ENCODE measurements at places on chromosomes 13 and 19.

DNA sequence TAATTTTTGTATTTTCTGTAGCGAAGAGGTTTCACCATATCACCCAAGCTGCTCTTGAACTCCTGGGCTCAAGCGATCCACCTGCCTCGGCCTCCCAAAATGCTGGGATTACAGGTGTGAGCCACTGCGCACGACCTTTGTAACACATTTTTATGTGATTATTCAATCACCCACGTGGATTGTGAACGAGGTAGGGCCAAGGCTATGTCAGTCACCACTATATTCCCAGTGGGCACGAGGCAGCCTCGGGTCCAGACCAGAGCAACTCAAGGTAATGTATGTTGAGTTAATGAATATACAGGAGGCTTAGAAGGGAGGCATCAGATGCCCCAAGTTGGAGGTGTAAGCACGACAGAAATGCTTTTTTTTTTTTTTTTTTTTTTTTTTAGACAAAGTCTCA lies 8.9 kb downstream of the PTGIR start:
- no peak for DNase-seq

DNA sequence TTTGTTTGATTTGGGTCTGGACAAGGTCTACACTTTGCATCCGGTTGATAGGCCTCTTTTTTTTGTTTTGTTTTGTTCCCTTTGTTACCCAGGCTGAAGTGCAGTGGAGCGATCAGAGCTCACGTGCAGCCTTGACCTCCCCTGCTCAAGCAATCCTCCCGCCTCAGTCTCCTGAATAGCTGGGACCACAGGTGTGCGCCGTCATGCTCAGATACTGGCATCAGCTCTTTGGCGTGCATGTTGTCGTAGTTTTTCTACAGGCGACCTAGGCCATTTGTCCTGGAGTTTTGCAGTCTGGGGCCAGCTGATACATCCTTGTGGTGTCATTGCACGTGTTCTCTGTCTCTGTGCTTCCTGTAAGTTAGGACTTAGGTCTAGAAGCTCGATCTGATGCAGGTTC lies 16.3 kb downstream of the PAK4 start:
- DNase-seq, result no peak

DNA sequence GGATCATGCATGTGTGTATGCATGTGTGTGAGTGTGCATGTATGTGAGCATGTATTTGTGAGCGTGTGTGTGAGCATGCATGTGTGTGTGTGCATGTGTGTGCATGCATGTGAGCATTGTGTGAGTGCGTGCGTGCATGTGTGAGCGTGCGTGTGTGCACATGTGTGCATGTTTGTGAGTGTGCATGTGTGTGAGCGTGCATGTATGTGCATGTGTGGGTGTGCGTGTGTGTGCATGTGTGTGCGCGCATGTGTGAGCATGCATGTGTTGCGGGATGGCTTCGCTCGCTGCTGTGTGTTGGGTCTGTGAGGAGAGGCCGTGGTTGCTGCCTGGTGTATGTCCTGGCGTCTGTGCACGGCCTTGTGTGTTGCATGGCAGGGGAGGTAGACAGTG lies 32.4 kb downstream of the PAK4 start:
- no peak for DNase-seq

GRCh38 chr19:17196610-17197009 lies 18.5 kb upstream of the USE1 start:
- no peak for DNase-seq

GRCh38 chr19:17052439-17052838 lies 22.8 kb downstream of the HAUS8 start:
- DNase-seq, result no peak

- DNase-seq, result no peak
Measured at GRCh38 chr19:5870986-5871394, 650 bp upstream of the FUT5 start.

- DNase-seq, result no peak
Measured at GRCh38 chr19:30254158-30254557, 118.0 kb upstream of the ZNF536 start.

DNA sequence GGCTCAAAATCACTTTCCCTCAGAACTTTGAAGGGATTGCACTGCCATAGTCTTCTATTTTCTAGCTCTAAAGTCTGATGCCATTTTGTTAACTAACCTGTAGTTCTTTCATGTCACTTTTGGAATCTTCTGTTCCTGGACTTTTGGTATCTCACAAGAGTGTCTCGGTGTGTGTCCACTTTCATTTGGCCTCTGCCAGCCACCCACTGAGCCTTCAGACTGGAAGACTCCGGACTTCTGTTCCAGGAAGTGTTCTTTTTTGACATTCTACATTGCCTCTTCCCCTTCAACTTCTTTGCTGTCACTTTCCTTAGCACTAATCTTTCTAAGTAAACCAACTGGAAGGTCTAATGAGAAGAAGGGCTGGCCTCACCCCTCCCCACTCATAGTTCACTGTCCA lies 25.0 kb upstream of the LAMP1 start:
- no peak for DNase-seq

DNA sequence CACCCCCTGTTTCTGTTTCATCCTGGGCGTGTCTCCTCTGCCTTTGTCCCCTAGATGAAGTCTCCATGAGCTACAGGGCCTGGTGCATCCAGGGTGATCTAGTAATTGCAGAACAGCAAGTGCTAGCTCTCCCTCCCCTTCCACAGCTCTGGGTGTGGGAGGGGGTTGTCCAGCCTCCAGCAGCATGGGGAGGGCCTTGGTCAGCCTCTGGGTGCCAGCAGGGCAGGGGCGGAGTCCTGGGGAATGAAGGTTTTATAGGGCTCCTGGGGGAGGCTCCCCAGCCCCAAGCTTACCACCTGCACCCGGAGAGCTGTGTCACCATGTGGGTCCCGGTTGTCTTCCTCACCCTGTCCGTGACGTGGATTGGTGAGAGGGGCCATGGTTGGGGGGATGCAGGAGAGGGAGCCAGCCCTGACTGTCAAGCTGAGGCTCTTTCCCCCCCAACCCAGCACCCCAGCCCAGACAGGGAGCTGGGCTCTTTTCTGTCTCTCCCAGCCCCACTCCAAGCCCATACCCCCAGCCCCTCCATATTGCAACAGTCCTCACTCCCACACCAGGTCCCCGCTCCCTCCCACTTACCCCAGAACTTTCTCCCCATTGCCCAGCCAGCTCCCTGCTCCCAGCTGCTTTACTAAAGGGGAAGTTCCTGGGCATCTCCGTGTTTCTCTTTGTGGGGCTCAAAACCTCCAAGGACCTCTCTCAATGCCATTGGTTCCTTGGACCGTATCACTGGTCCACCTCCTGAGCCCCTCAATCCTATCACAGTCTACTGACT lies at the start of gene KLK3:
KLK3 (plus strand) TSS at position 280 of the 775 bp plus-strand sequence; CDS start at position 321, 41 bp downstream.
- DNase-seq, result no peak

GRCh38 chr13:24066405-24067295 lies 93.9 kb upstream of the SPATA13 start:
- no peak for DNase-seq

All from stimulated activated effector memory CD8-positive, alpha-beta T cell treated with anti-CD3 and anti-CD28 coated beads, Interleukin-12 subunit alpha, Interleukin-12 subunit beta, amount 100 ng/mL, for 72 hours (primary cell).